ENCODE measurements at places on chromosomes 4 and X.
A peak's percentile ranks its signal among the peaks of the same experiment; 100 is the strongest.

DNA sequence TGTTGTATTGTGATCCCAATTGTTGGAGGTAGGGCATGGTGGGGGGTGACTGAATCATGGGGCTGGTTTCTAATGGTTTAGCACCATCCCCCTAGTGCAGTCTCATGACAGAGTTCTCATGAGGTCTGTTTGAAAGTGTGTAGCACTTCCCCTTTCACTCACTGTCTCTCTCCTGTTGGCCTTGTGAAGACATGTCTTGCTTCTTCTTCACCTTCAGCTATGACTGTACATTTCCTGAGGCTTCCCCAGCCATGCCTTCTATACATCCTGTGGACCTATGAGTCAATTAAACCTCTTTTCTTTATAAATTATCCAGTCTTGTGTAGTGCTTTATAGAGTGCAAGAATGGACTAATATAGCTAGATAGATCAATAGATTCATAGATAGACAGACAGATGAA lies 230.0 kb downstream of the MAGEE1 start:
- DNase-seq = no peak

DNA sequence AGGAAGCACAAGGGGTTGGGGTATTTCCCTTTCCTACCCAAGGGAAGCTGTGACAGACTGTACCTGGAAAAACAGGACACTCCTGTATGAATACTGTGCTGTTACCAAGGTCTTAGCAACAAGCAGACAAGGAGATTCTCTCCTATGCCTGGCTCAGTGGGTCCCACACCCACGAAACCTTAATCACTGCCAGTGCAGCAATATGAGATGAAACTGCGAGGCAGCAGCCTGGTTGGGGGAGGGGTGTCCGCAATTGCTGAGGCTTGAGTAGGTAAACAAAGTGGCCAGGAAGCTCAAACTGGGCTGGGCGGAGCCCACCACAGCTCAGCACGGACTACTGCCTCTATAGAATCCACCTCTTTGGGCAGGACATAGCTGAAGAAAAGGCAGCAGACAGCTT lies 197.7 kb downstream of the INPP4B start:
- DNase-seq = no peak

GRCh38 chr4:186105647-186106321 lies 1.3 kb downstream of the FAM149A start:
- no peak for DNase-seq

GRCh38 chr4:6563935-6564645 lies 10.9 kb upstream of the MAN2B2 start:
- no peak for DNase-seq

DNA sequence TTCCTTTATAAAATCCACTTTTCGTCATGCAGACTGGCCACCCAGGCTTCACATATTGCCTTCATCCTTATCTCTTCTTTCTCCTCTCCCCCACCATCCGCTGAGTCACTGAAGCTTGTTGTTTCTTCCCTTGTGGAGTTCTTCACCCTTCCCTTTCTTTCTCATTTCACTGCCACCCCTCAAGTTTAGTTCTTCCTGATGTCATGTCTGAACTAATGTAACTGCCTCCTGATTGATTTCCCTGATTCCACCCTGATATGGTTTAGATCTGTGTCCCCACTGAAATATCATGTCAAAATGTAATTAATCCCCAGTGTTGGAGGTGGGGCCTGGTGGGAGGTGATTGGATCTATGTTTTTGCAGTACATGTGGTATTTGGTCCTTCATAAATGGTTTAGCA lies 151.4 kb downstream of the CPEB2 start:
- DNase-seq = no peak

GRCh38 chrX:98523026-98523425 lies 1639.3 kb downstream of the RPA4 start:
- DNase-seq = no peak

DNA sequence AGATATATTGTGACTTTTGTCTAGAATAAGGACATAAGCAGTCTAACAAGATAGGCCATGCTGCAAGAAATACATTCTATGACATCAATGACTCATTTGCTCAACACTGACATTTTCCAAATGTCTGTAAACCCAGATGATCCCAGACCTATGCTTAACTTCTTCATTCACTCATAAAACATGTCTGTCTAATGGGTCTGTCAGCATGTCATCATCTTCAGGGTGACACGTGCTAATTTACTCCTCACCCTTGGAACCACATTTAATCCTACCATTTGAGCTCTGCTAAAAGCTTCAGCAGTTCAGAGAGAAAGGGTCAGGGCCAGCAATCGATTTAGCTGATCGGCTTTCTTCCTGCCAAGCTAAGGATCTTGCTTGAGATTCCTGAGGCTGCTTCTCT lies 109.4 kb upstream of the MAP3K15 start:
- DNase-seq = no peak

- DNase-seq = no peak
Observed at GRCh38 chrX:52271206-52271605, 86.5 kb downstream of the MAGED4 start.

DNA sequence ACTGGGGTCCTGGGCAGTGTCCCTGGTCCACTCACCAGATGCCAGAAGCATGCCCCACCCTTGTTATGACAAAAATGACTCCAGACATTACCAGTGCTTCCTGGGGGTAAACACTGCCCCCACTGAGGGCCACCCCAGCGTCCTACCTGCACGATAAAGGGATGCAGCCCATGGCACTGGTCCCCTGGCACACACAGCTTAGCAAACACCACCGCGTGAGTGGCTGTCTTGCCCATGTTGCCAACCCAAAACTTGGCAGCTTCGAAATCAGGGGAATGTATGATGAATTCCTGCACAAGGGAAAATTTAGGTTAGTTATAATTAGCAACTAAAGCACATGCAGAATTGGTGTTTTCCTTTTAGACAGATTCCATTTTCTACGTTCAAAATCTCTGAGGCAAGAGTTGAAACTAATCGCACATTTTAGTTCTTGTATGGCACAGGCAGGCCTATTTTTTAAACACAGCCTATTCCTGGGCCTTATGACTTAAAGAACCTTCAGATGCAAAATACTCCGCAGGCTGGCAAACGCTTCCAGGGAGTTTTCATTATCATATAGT lies 30.4 kb downstream of the ACOX3 start:
- DNase-seq = no peak

DNA sequence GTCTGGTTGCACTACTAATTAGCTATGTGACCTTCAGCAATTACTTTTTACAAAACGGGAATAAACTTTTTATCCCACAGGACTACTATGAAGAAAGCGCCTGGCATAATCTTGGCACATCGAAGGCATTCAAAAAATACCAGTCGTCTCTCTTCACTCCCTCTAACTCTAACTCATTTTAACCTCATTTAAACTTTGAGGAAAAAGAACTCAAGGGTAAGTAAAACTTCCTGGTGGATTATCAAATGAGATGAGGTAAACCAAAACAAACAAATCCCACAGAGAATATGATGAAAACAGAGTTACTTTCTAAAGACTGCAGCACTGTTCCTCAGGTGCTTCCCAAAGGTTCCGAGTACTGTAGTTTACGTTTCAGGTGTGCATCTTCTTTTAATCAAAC lies 66.9 kb downstream of the SH3RF1 start:
- DNase-seq = no peak

- DNase-seq = no peak
Observed at GRCh38 chr4:7416745-7417432, 17.8 kb downstream of the PSAPL1 start.

GRCh38 chr4:78131403-78131802 lies 74.3 kb downstream of the FRAS1 start:
- peak; percentile 40 for DNase-seq

GRCh38 chrX:112571388-112571787 lies 108.3 kb downstream of the LHFPL1 start:
- no peak for DNase-seq

DNA sequence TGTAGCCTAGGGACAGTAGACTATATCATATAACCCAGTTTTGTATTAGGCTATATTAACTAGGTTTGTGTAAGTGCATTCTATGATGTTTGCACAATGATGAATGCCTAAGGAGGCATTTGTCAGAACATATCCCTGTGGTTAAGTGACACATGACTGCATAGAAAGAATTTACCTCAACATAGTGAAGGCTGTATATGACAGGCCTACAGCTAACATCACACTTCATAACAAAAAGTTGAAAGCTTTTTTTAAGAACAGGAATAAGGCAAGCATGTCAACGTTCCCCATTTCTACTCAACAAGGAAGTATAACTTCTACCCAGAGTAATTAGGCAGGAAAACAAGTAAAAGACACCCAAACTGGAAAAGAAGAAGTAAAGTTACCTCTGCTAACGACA lies 165.9 kb upstream of the NDST4 start:
- DNase-seq = no peak

GRCh38 chr4:148226341-148226740 lies 215.9 kb downstream of the NR3C2 start:
- DNase-seq = no peak

DNA sequence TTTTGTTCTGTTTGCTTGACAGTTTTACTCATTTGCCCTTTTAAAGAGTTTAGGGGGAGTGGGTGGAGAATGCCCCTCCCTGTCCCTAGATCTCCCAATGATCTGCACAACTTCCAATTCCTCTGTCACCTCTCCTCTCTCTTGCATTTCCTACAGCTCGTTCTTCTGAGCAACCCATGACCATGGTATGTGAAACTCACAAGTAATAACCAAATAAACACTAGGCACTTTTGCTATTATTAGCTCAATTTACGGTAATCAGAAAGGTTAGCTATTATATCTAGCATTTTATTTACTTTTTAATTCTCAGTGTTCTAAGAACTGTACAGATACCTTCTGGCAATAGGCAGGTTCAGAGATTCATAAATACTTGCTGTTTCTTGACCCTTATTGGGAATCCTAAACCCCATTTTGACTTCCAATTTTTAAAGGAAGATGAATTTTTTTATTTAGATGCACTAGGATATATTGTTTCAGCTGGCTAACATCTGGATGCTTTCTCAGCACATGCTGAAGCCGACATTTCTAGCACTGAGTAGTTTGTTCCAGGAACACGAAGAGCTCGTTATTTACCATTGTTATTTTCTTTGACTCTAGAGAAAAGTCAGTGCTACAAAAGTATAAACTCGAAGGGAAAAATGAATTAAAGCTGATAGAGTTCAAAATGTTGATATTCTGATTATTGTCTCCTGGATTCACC lies 194.7 kb upstream of the TLL1 start:
- DNase-seq = no peak

DNA sequence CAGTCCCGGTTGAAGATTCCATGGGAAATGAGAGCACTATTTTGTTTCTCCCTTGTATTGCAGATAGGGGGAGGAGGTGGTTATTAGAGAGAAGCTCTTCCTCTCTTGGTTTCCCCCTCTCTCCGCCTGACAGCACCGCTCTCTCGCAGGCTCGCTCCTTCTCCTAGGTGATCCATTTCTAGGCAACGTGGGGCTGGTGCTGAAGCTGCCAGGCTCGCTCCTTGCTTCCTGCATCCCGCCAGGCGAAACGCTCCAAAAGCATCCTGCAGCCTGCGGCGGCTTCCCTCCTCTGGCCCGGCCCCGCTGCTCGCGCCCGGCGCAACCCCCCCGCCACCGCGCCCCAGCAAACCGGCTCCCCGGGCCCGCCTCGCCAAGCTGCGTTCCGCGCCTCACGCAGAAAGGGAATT lies at the start of gene GRID2:
Gene GRID2, plus strand, starts transcription at position 346 of the 407 bp plus-strand sequence.
- DNase-seq = no peak

GRCh38 chrX:14010566-14010965 lies 19.1 kb downstream of the GEMIN8 start:
- no peak for DNase-seq

DNA sequence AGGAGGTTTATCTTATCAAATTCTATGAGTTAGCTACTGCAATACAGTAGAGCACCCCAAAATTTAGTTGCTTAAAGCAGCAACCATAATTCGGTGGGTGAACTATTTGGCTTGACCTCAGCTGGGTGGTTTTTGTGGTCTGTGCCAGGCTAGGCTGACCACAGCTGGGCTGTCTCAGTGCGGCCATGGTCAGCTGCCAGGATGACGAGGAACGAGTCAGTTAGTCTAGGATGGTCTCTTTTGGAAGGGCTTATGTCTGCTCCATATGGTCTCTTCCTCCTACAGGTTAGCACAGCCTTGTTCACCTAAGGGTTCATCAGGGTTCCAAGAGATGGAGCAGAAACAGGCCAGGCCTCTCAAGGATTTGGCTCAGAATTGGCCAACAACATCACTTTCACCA lies 210.4 kb downstream of the PALLD start:
- no peak for DNase-seq

DNA sequence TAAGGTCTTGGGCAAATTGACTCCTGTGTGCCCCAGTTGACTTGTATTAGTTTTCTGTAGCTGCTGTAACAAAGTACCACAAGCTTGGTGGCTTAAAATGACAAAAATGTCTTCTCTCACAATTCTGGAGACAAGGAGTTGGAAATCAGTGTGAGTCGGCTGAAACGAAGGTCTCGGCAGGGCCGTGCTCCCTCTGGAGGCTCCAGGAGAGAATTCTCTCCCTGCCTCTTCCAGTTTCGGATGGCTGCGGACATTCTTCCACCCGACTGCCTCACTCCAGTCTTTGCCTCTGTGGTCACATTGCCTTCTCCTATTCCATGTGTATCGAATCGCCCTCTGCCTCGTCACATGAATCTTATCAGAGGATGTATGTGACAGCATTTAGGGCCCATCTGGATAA lies 66.0 kb upstream of the PHOX2B start:
- peak; percentile 0 for DNase-seq

GRCh38 chr4:20724915-20725314 lies 24.7 kb downstream of the PACRGL start:
- no peak for DNase-seq

GRCh38 chr4:161252520-161253141 lies 911.2 kb downstream of the FSTL5 start:
- DNase-seq = no peak

DNA sequence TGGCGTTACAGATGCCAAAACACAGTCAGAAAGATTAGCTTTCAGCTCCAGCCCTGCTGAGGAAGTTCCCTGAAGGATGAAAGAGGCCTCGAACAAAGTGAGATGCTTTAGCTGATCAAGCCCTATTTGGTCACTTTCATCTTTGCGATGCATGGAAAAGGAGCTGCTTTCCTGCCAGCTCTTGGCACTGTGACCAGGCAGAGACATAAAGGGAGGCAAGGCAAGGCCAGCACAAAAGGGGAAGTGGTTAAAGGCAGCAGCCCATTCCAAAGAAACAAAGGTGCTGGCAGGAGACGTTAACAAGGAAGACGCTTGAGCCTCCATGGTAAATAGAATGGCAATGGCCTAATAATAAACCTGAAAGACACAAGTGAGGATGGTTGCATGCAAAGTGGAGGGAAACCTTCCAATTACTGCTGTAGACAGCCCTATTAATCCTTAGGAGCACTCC lies 617.1 kb upstream of the INTU start:
- no peak for DNase-seq

GRCh38 chrX:121191779-121192178 lies 144.4 kb downstream of the GLUD2 start:
- DNase-seq = no peak

DNA sequence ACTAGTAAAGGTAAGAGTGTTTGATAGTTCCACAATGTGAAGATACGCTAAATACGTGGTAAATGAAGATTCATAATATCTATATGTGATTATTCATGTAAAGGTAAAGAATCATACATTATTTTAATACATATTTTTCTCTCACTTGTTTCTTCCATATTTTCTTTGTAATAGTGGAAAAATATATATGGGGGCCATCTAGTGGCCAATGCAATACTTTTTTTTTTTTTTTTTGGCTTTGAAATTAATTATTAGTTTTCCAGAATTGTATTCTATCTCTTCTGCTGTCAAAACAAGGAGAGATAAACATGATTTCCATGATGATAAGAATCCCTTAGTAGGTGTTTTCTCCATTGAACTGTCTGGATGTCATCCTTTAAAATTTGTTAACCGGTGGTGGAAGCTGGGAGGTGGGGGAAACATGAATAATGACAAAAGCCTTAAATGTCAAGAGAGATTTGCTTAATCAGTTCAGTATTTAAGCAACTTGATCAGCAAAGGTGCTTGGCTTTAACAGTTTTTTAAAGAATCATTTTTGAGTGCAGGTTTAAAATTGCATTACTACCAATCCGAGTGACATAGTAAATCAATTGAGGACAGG lies 508.7 kb upstream of the HTR2C start:
- DNase-seq = no peak
